ENCODE measurements at places on chromosomes 5 and 9. TPM values are rescaled to one million over a fixed set of nuclear protein-coding genes. Genes with fewer than 3 reads are reported as not detected.

FAF2 gene
- total RNA-seq, result 97.2 TPM

WWC1 gene
- total RNA-seq, result 47.0 TPM

DNA sequence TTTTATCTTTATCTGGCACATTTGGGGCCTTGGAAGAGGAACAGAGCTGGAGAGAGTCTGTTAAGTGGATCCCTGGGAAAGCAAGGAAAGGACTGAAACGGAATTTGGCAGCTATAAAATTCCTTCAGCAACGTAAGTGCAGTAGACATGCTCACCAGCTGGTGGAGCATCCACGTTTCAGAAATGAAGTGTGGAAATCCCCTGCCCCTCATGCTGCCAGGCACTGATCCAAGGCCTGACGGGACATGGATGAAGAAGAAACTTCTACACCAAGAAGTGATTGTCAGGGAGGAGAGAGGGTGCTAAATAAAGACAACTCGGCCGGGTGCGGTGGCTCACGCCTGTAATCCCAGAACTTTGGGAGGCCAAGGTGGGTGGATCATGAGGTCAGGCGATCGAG is 209.3 kb downstream of the ROR2 start:
- H3K27ac ChIP-seq, result no peak overlapping the region
- no peak overlapping the region for H3K4me3 ChIP-seq
- H3K4me1 ChIP-seq, result peaks cover 5% of the 10 kb centered on the region
- H3K36me3 ChIP-seq, result no peaks in the 10 kb centered on the region
- H3K27me3 ChIP-seq, result no peaks in the 10 kb centered on the region
- peak; percentile 20 for DNase-seq

DNA sequence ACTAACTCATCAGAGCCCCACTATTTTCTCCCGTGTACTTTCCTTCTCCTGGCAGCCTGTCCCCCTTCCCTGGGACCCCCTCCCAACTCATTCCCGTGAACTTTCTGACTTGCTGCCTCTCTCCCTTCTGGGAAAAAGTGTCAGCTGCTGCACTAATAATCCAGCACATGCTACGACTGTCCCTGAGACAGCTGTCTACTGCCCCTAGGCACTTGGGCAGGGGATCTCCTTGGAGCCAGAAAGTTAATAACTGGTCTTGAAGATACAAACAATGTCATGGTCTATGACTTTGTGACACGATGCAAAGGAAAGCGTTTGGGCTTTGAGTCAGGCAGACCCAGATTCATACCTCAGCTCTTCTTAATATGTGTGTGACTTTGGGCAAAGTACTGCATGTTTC is 10.1 kb upstream of the RNF183 start:
- no peak overlapping the region for H3K27ac ChIP-seq
- H3K27me3 ChIP-seq, result no peaks in the 10 kb centered on the region
- H3K4me3 ChIP-seq, result no peak overlapping the region
- no peaks in the 10 kb centered on the region for H3K4me1 ChIP-seq
- DNase-seq, result no peak
- no peaks in the 10 kb centered on the region for H3K36me3 ChIP-seq

DNA sequence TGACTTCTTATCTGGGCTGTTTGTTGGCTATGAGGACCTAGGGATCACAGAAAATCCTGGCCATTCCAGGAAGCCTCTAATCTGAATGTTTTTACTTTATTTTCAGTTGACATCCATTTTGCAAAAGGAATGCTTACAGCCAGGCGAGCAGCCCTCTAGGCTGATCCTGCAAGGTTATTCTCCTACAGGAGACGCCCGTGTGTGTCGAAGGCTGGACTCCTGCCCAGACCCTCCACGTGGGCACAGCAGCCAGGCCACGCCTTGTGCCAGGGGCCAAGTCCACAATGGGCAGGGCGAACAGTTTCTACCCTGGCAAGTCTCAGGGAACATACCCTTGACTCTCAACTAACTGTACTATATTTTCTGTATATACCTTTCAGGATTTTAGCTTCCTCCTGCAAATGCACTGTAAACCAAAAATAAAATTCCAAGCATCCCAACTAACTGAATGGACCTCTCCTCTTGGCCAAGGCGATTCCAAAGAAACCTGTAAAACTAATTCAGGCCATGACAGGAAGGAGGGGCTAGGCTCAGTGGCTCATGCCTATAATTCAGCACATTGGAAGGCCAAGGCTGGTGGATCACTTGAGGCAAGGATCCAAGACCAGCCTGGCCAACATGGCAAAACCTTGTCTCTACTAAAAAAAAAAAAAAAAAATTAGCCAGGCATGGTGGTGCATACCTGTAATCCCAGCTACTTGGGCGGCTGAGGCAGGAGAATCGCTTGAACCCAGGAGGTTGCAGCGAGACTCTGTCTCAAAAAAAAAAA is 5.7 kb downstream of the CMBL start:
- H3K27ac ChIP-seq, result peak overlapping the region; percentile 46
- H3K36me3 ChIP-seq, result peaks cover 42% of the 10 kb centered on the region
- H3K4me1 ChIP-seq, result peaks cover 55% of the 10 kb centered on the region
- H3K4me3 ChIP-seq, result peak overlapping the region; percentile 54
- peak; percentile 92 for DNase-seq
